H1 (cell line): ENCODE measurements at places on chromosomes 16 and 17.

DNA sequence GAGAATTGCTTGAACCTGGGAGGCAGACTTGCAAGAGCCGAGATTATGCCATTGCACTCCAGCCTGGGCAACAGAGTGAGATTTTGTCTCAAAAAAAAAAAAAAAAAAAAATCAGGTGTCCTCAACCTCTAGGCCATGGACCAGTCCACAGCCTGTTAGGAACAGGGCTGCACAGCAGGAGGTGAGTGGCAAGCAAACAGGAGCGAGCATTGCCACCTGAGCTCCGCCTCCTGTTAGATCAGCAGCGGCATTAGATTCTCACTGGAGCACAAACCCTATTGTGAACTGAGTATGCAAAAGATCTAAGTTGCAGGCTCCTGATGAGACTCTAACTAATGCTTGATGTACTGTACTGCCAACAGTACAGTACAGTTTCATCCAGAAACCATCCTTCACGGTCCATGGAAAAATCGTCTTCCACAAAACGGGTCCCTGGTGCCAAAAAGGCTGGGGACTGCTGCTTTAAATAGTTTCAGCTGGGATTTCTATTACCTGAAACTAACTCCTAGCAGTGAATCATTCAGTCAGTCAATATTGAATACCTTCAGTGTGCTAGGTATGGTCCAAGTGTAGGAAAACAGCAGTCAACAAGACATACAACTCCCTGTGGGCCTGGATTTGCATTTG, 56.3 kb upstream of the DHX40 start:
- H3K27ac ChIP-seq: no peak overlapping the region
- H3K4me3 ChIP-seq: no peak overlapping the region
- H3K27me3 ChIP-seq: no peaks in the 10 kb centered on the region
- peak; percentile 48 for DNase-seq
- no peaks in the 10 kb centered on the region for H3K36me3 ChIP-seq

DNA sequence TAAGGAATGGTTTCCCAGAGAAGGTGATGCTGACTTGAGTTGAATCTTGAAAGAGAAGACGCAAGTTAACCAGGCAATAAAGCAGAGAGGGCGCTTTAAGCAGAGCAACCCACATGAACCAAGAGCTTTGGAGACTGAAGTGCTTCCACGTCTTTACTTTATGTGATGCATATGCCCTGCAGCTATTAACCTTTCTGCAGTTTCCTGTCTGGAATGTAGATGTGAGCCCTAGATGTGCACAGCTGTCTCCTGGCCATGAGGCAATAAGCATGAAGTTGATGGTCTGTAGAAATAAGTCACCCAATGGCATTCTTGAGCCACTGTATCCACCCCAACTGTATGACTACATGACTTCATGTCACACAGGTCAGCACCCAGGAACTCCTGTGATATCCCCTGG, 5.7 kb upstream of the CHST4 start:
- no peaks in the 10 kb centered on the region for H3K36me3 ChIP-seq
- H3K4me3 ChIP-seq: no peak overlapping the region
- DNase-seq: no peak
- no peak overlapping the region for H3K27ac ChIP-seq

DNA sequence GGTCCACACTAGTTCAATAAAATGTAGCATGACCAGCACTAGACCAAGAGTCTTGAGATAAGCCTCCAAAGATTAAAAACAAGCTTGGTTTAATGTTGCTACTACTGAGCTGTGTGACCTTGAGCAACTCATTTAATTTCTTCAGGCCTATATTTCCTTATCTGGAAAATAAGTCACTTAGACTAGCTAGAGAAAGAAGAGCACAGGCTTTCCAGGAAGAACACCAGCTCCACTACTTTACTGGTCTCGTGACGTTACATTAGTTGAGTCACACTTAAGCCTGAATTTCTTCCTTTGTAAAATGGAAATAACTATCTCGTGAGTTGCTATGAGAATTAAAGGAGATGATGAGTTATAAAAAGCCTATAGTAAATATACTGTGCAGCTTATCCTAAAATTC, 5.4 kb downstream of the HELZ start:
- peaks cover 5% of the 10 kb centered on the region for H3K36me3 ChIP-seq
- H3K4me1 ChIP-seq: no peaks in the 10 kb centered on the region
- no peak overlapping the region for H3K27ac ChIP-seq
- no peak overlapping the region for H3K4me3 ChIP-seq
- H3K27me3 ChIP-seq: no peaks in the 10 kb centered on the region

DNA sequence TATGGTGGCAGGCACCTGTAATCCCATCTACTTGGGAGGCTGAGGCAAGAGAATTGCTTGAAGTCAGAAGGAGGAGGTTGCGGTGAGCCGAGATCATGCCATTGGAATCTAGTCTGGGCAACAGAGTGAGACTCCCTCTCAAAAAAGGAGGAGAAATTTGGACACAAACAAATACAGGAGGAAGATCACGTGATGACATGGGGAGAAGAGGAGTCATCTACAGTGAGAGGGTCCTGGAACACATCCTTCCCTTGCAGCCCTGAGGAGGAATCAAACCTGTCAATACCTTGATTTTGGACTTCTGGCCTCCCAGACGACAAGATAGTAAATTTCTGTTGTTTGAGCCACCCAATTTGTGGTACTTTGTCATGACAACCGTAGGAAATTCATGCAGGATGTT, 671.9 kb upstream of the EEF2KMT start:
- no peak for DNase-seq
- H3K27ac ChIP-seq: no peak overlapping the region
- H3K27me3 ChIP-seq: no peaks in the 10 kb centered on the region
- no peak overlapping the region for H3K4me3 ChIP-seq
- H3K4me1 ChIP-seq: no peaks in the 10 kb centered on the region

- no peak overlapping the region for H3K27ac ChIP-seq
- peak; percentile 78 for DNase-seq
- no peaks in the 10 kb centered on the region for H3K4me1 ChIP-seq
- H3K36me3 ChIP-seq: no peaks in the 10 kb centered on the region
These were observed 13.9 kb upstream of the KRTAP17-1 start for GRCh38 chr17:41329279-41329948.
